ENCODE measurements at places on chromosomes 3 and 15. TPM values are rescaled to one million over a fixed set of nuclear protein-coding genes. Genes with fewer than 3 reads are reported as not detected.

DNA sequence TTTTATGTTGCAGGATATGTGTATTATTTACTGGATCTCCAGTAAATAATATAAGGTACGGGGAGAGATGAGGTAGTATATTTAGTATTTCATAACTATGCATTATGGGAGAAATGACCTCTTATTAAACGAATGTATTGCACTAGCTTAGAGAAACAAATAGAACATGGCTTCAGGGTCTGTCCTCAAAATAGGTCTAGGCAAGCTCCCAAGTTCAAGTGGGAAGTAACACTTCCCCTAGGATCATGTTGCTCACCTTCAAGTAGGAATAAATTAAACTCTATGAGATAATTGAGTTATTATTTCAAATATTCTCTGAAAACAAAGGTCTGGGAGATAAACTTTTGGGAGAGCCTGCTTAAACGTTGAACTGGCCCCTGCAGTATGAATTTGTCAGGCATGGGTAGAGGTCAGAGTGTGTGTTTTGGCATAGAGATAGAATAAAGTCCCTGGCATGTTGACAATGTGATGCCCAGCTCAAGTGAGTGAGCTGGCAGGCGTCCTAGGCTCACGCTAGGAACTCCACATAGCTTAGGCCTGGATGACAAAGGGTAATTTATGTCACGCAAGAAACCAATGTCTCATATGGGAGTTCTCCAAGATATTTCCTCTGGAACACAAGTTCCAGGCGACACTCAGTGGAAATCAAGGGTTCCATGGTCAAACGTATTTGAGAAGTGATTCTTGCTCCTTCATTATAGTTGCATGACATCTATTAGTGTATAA lies 236.8 kb downstream of the CACNA2D3 start:
- no peak overlapping the region for H3K27ac ChIP-seq
- H3K4me1 ChIP-seq = no peaks in the 10 kb centered on the region
- H3K36me3 ChIP-seq = no peaks in the 10 kb centered on the region
- no peaks in the 10 kb centered on the region for H3K27me3 ChIP-seq
- H3K4me3 ChIP-seq = no peak overlapping the region

- H3K4me3 ChIP-seq = peak overlapping the region; percentile 9
- H3K27ac ChIP-seq = no peak overlapping the region
- H3K4me1 ChIP-seq = peaks cover 36% of the 10 kb centered on the region
- H3K36me3 ChIP-seq = no peaks in the 10 kb centered on the region
- DNase-seq = peak; percentile 76
Measured at GRCh38 chr3:58217209-58217811, 6.5 kb upstream of the DNASE1L3 start.

- no peak overlapping the region for H3K4me3 ChIP-seq
- no peak for DNase-seq
- H3K27me3 ChIP-seq = no peaks in the 10 kb centered on the region
- H3K27ac ChIP-seq = no peak overlapping the region
- H3K36me3 ChIP-seq = no peaks in the 10 kb centered on the region
Measured at GRCh38 chr15:32682569-32682968, 35.2 kb upstream of the GREM1 start.

DNA sequence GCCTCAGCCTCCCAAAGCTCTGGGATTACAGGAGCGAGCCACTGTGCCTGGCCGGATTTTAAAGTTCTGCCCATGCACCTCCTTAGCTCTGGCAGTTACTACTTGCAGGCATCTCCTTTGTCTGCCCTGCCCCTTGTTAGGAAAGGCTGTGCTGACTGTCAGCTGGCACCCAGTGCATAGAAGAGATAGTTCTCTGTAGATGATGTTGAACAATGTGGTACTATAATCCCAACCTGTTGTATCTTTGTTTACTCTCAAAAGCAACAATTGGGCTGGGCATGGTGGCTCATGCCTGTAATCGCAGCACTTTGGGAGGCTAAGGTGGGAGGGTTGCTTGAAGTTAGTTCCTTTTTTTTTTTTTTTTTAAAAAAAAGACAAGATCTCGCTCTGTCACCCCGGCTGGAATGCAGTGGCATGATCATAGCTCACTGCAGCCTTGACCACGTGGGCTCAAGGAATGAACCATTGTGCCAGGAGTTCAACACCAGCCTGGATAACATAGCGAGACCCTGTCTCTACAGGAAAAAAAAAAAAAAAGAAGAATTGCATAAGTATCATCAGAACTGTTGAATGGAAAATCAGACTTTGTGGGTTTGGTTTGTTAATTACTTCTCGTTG lies 30.6 kb downstream of the FLNB start:
- DNase-seq = no peak
- H3K27ac ChIP-seq = no peak overlapping the region
- no peak overlapping the region for H3K4me3 ChIP-seq
- H3K36me3 ChIP-seq = peaks cover 3% of the 10 kb centered on the region
- H3K27me3 ChIP-seq = no peaks in the 10 kb centered on the region

Gene IQCF5
- not detected for total RNA-seq

Gene MESP2
- 0.14 TPM for total RNA-seq

Gene LYZL4
- total RNA-seq = not detected
